ENCODE measurements at places on chromosomes 11 and 22.

DNA sequence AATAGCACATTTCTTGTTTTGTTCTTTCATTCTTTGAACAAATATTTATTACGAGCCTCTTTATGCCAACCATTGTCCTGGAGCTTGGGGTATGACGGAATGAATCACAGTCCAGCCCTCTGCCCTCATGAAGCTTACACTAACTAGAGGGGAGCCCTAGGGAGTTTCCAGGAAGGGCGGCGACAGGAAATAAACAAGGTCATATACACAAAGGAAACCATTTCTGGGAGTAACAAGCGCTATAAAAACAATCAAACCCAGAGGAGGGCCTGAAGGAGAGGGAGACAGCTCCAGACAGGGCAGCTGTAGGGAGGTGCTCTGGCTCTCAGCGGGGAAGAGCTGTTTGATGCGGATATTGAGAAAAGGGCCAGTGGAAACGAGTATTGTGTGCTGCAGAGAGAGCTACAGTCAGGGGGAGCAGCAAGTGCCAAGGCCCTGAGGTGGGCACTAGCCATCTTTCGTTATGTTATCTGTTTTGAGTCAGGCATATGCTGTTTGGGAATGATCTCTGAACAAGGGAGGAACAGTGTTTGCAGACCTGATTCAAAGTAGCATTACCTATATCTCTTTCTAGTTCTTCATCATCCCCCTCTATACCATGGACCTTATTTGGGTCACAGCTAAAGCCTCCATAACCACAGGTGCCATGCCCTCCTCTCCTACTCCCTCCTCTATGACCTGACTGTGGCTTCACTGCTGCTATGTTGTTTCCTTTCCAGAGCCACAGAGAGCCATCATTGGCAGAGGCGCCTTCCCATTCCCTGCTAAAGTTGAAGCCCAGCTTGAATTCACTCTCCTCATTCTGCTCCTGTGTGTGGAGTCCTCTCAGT, 15.3 kb upstream of the ZBTB16 start:
- no peak for DNase-seq

DNA sequence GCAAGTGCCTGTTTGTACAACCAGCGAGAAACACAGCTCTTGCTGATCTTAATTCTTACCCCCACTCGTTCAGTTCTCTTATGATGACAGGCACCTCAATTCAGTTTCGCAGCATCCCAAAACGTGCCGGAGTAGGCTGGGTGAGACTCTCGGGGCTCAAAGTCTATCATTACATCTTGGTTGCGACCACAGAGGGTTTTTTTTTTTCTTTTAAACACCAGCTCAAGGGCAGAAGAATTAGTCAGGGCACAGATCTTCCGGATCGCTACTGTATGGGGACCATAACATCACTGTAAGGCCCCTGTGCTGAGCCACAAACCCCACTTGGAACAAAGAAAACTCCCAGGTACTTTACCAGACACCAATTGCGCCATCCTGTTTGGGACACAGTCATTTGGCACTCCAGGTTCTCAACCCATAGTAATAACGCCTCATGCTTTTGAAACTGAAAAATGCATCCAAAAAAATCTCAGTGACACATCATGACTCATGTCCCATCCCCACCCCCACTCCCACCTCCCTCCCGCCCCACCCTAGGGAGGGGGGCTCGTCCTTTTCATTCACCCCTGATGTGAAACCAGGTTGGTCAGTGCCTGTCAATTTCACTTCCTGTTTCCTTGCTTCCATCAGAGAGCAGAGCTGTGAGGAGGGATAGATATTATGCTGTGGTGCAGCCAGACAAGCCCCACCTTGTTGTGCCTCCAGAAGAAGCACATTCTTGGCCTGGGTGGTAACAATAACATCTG, 41.0 kb upstream of the CD5 start:
- DNase-seq, result no peak

GRCh38 chr11:64874308-64875240, 3.8 kb downstream of the EHD1 start:
- no peak for DNase-seq

- DNase-seq, result no peak
Measured at GRCh38 chr11:111462329-111462728, 49.9 kb downstream of the BTG4 start.

DNA sequence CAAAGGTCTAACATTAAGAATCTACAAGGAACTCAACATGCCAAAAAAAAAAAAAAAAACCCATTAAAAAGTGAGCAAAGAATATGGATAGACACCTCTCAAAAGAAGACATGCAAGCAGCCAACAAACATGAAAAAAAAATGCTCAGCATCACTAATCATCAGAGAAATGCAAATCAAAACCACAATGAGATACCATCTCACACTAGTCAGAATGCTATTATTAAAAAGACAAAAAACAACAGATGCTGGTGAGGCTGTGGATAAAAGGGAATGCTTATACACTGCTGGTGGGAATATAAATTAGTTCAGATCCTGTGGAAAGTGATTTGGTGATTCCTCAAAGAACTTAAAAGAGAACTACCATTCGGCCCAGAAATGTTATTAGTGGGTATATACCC, 257.7 kb upstream of the PLET1 start:
- DNase-seq, result no peak

- DNase-seq, result no peak
Measured at GRCh38 chr11:86955111-86955360, 159 bp downstream of the FZD4 start.

- no peak for DNase-seq
Measured at GRCh38 chr11:34480314-34480713, 33.3 kb downstream of the ELF5 start.

GRCh38 chr11:100927579-100927978, 202.0 kb downstream of the PGR start:
- DNase-seq, result no peak

GRCh38 chr22:27647540-27647939, 154.0 kb downstream of the MN1 start:
- DNase-seq, result no peak

GRCh38 chr22:36369922-36370791, 17.6 kb downstream of the MYH9 start:
- no peak for DNase-seq

- no peak for DNase-seq
Measured at GRCh38 chr11:14290422-14290821, 68.6 kb downstream of the RRAS2 start.

DNA sequence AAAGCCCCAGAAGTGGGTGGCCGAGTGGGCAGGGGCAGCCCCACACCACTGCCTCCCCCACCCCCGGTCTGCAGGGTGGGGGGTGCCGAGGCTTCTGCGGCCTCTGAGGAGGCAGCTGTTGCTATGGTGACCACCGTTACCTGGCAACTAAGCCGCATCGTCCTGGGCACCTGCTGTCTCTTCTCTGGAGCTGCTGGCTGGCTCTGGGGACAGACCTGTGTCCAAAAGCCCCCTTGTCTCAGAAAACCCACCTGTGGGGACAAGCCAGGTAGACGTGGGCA, 79.9 kb upstream of the PRR5 start:
- DNase-seq, result no peak

GRCh38 chr22:41925783-41926460, 684 bp downstream of the TNFRSF13C start:
- DNase-seq, result no peak

DNA sequence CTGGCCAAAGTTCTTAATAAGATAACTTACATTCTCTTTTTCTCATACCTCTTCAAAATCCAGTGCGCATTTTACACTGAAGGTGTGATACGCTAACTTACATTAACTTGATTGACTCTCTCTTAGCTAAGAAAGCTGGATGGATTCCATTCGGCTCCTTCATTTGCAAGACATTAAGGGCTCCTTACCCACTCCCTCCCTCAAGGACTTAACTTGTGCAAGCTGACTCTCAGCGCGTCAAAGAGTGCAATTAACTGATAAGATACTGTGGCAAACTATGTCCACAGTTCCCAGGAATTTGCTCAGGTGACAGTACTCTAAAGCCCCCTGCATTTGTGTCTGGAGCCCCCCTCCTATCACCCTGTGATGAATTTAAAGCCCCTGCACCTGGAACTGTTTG, 6.4 kb upstream of the RFPL1 start:
- DNase-seq, result no peak

Measured in GM04504 (cell line).